ENCODE measurements at places on chromosomes 12 and 14.

GRCh38 chr14:74856366-74856765, 19.6 kb downstream of the PROX2 start:
- DNase-seq: no peak

- no peak for DNase-seq
Observed at GRCh38 chr14:27929797-27930347, 836.7 kb upstream of the FOXG1 start.

DNA sequence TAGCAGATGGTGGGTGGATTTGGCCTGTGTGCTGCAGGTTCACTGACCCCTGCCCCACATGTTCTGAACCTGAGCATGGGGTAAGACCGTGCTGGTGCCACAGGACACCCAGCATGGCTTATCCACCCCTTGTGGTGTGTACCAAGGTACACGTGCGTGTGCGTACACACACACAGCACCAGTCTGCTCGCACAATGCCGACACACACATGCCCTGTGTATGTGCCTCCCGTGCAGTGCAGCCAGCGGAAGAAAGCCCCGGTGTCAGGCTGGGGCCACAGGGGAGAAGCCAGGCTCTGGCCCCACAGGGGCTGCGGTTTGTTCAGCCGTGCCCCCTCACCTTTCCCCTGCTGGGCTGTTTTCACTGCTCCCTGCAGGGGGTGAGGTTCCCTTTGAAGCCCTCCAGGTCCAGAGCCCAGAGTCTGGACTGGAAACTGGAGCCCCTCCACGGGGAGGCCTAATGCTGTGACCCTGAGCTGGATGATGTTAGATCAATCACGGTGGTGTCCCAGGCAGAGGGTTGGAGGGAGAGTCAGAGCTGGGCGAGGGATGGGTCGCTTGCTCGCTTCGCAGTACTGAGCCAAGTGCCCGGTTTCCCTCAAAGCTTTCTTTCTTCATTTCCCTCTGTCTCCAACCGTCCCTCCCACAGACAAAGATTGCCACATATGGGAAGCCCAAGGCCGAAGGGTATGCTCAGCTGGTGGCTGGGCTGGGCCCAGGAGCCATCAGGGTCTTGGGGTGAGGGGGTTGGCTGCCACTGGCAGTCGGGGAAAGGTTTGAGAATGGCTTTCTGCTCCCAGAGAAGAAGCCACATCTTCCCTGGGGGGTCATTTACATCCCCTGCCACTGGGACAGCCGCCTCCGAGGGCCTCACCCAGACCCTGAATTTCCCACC, 6.2 kb downstream of the DTX1 start:
- no peak for DNase-seq

- DNase-seq: no peak
Observed at GRCh38 chr12:47410383-47410782, 295.4 kb downstream of the RPAP3 start.

GRCh38 chr12:113159937-113160336, 10.4 kb downstream of the CFAP73 start:
- DNase-seq: no peak

DNA sequence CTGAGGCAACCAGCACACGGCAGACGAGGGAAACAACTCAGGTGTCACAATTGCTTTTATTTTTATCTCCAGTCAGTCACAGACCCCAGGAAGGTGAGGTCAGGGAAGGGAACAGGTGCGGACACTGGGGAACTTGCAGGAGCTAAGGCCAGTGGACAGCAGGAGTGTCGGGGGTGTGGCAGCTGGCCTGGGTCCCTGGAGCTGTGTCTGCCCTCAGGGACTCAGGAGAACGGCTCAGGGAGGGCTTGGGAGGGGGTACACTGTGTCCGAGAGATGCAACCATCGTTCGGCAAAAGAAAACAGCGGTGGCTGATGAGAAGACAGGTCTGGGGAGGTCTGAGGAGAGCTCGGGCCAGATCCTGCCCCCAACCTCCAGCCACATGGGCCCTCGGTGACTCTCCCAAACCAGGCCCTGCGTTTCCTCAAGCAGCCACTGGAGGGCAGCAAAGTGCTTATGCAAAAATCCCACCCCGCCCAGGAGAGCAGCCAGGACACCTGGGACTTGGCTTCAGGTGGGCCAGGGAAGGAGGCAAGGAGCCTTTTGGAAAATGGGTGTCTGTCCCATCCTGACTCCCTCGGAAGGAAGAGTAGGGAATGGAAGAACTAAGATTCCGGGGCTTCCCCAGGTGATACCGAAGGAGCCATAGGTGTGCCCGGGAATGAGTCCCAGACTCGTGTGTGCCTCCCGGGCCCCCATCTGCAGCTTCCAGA, 24.1 kb upstream of the BCDIN3D start:
- DNase-seq: peak; percentile 74

DNA sequence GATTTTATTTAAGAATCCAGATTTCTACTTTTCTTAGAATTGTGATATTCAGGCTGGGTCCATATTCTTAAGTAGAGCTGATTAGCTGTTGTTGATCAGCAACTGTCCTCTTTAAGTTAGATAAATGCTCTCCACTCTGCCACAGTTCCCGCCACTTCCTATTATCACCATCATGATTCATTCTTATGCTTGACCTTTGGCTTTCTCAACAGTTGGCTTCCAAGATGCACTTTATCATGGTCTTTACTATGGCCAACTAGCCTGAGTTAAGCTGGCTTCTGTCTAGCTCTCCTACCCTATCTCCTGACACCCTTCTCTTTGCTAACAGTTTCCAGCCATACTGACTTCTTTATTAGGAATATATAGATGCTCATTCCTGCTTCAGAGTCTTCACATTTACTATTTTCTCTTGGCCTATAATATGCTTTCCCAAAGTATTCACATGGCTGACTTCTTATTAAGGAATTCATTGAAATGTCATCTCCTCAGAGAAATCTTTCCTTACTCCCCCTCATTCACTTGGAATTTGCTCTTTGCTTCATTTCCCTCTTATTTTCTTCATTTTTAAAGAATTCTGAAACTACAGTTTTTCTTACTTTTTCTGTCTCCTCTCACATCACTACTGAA, 149.0 kb upstream of the IGF1 start:
- no peak for DNase-seq

DNA sequence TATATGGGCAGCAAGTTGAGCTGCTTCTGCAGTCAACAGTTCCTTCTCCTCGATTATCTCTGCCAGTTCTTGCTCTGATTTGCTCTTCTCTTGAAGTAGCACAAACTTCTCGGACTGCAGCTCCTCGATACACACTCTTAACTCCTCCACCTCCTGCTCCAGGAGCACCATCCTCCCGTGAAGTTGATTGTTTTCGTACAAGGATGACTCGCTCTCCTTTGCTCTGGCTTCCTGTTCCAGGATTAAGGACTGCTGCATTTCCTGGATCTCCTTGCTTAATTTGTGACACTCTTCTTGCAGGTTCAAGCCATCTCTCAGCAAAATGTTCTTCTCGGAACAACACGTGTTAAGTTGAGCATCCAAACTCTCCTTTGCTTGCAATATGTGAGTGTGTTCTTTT, 56.2 kb upstream of the VPS33A start:
- DNase-seq: no peak

- no peak for DNase-seq
Observed at GRCh38 chr12:2650261-2651067, 144.3 kb upstream of the FKBP4 start.

DNA sequence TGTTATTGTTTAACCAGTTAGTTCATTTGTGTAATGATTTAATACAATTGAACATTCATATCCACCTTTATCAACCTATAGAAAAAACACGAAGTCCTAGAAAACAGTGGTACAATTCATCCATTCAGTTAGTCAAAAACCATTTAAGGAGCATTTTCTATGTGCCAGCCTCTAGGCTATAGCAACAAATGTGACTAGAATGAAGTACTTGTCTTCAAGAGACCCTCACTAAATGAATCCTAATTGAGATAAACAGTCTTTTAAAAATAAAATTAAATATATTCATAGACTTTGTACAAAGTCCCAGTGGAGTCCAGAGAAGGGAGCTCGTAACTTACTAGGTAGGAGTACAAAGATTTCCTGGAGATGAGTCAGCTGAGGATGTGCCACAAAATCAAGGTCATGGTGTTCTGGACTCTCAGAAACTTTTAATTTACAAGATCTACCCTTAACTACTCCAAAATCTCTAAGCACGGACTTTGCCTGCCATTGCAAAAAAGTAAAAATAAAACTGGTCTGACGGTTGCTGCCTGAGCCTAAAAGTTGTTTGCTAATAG, 430.7 kb upstream of the DCN start:
- DNase-seq: no peak

- no peak for DNase-seq
Observed at GRCh38 chr12:85574291-85574690, 261.9 kb downstream of the RASSF9 start.

DNA sequence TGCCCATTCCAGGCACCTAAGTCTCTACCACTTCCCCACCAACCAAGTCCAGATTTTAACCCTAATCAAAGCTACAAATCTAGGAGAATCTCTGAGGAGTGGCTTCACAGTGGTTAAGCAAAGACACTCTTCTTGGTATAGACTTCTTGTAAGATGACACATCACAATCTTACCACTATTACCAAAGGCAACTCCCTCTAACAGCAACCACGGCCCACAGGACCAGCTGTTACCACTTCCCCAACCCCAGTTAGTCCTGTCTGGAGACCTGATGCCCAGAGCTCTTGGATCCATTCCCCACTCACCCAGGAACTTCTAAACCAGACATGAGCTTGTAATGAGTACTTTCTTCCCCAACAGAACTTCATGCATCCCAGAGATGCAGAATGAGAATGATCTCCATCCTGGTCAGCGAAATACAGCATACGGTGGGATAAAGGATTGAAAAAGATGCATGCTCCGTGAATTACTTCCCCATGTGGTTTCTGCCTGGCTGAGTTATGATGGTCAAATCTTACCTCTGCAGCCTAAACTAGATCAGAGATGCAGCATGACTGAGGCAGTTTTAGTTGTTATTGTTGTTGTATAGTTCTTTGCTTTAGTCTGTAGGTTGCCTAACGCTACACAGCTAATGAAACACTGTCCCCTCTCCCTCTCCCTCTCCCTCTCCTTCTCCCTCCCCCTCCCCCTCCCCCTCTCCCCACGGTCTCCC, 87.7 kb upstream of the FOXN3 start:
- DNase-seq: no peak

- peak; percentile 78 for DNase-seq
Observed at GRCh38 chr12:69657376-69658137, 41.5 kb downstream of the BEST3 start.

GRCh38 chr12:124655048-124655697, 87.8 kb upstream of the NCOR2 start:
- DNase-seq: no peak

- no peak for DNase-seq
Observed at GRCh38 chr12:55652352-55652751, 15.7 kb downstream of the OR10P1 start.

DNA sequence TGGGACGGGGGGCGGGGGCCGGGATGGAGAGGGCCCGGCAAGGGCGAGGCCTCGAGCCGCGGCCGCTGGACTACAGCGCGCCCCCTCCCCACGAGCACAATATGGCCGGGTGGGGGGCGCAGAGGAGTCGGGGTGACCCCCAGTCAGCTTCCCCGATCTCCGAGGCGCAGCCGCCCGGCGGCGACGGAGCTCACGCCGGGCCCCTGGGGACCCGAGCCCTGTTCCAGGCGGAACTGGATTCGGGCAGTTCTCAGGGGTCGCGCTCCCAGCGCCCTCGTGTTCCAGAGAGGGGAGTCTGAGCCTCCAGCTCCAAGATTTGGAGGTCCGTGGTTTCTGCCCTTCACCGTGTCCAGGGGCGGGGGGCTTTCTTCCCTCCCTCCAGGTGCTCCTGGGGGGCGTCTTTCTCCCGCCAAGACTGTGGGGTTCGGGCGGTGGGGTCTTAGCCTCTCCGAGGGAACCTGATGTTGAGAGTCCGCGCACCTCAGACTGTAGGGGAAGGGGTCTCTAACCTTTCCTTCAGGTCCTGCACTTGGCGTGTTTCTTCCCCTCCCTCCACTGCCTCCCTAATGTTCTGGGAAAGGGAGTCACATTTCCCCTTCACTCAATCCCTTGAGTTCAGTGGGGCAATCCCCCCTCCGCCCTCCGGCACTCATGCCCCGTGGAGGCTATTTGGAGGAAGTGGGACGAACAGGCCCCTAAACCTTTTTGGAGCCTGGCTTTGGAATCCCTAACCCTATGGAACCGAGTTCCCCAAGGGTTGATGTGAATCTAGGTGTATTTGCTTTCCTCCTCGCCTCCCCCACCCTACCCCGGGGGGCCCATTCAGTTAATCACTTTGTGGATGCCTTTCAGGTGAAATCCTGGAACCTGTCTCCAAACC, 584 bp downstream of the ACVR1B start:
- DNase-seq: no peak

GRCh38 chr12:55607821-55608594, 28.7 kb upstream of the OR10P1 start:
- no peak for DNase-seq

- no peak for DNase-seq
Observed at GRCh38 chr14:31221266-31221665, 13.7 kb upstream of the HECTD1 start.

DNA sequence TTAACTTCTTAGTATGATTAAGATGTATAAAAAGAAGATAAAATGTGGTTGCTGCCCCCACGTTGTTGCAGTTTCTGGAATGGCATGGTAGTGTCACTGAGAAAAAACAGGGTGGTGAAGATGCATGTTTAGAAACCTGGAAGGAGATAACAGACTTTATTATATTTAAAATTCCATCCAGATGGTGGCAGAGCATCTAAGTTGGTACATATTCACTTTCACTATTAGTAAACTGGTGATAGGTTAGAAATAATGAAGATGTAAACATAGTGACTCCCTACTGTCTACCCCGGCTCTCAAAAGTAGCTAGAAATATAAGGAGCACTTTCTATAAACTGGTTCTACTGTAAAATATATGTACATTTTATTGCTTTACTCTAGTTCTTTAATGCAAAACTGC, 279.3 kb downstream of the NPAS3 start:
- no peak for DNase-seq

DNA sequence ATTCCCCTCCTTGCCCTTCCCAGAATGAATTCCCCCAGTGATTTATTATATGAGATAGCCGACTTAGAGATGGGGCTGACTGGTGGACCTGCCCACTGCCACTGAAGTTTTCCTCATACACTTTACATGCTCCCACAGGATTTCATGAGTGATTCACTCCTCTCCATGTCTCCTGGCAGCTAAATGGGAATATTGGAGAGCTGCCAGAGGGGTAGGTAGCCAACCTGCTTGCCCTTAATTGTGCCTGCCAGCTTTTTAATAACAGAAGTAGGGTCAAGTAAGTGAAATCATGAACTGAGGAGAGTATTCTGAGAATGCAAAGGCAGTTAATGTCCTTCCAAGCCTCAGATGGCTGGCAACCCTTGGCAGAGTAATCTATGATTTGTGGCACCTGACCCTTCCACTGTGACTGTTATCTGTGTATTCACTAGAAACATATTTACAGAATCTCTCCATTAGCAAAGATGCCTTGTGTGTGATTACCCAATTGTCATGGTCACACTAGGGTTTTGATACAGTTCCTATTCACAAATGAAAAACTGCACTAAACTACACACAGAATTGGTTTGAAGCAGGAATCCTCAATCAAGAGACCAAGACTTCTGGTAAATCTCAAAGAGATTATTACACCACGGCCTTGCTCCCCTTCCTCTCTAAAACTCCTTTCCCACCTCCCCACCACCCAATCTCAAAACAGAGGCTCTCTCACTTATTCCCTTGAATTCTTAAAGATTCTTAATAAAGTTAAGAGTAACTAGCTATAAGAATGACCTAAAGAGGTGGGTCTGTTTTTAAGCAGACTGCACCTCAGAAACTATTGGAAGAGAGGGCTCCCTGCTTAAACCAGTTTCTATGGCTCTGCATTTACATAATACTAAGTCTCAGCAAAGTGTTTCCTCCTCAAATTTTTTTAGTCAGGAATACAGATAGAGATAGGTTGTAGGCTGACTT, 17.2 kb downstream of the NKX2-1 start:
- no peak for DNase-seq
